ENCODE measurements at places on chromosomes 7 and 10.

DNA sequence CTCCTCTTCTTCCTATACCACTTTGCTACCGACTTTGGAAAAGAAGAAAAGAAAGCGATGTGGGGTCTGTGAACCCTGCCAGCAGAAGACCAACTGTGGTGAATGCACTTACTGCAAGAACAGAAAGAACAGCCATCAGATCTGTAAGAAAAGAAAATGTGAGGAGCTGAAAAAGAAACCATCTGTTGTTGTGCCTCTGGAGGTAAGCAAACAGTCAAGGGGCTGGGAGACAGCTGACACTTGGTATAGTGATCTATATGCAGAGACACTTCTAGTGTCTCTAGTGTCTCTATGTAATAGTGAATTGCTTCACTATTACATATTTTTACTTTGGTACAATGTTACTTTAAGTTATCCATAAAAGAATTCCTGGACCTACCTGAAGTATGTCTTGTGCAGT, 13.9 kb downstream of the TET1 start:
- no peak for DNase-seq

GRCh38 chr7:36496576-36496975, 106.9 kb downstream of the ANLN start:
- no peak for DNase-seq

DNA sequence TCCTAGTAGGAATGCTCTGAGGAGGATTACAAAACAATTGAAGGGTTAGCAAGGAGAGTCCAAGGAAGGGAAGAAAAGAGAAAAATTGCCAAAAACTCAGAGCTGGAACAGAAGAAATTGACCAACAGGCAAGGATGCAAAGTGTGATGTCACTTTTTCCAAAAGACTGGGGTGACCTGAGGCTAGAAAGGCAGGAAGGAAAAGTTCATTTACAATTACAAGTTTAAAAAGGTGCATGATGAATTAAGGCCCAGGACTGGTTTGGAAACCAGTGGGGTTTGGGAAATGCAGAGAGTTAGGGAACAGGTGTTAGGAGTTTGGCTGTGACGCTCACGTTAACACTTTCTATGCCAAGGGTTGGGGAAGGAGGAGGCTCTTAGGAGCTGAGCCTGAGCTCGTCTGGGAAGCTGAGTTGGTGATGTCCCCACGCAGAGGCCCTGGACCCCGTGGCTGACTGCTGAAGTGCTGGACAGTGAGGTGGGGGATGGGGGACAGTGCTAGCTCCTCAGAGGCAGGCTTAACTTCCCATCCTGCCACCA, 92.6 kb upstream of the PODXL start:
- no peak for DNase-seq

DNA sequence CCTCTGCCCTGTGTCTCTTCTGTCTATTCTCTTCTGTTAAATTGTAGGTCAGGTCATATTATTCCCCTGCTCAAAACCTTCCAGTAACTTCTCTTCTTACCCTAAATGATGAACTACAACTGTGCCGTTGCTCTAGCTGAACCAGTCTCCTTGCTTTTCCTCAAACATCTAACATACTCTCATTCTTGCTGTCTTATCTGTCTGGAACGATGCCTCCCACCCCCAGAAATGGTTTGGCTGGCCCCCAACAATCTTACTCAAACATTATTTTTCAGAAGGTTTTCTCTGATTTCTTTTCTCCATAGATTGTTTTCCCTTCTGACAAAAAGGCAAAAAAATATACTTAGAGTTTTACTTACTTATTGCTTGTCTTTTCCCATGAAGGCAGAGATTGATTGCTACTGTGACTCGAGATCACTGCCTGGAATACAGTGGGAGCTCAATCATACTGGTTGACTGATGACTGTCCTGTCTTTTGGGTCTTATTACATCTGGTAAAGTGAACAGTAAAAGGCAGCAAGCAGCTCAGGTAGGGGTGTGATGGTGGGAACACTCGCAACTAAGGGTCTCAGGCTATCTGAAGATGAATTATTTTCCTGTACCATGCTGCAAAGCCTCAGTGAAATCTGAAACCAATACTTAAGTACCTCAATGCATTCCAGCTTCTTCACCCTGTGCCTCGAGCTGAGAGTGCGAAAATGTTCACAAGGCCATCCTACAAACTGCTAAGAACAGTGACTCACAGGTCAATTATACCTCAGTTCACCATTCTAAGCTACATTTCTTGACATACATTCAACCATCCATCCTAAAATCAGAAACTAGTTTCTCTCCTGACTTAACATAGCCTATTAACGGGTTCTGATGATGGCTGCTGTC, 67.6 kb downstream of the DNMBP start:
- DNase-seq, result no peak

GRCh38 chr10:79241629-79241989, 105.7 kb upstream of the PPIF start:
- DNase-seq, result no peak

DNA sequence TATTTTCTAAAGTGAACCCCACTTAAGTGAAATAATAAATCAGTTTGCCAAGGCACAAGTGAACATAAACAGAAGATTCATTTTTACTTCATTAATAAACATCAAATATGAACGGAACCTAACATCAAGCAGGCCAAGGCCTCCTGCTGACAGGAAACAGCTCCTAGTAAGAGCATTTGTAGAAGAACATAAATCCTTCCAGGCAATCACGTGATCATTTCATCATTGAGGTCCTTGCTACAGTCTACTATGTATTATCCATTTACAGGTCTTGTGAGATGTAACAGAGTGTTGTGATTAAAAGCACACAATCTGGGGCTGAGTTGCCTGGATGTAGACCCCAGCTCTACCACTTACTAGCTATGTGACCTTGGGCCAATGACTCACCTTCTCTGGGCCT, 70.6 kb downstream of the CALD1 start:
- no peak for DNase-seq

DNA sequence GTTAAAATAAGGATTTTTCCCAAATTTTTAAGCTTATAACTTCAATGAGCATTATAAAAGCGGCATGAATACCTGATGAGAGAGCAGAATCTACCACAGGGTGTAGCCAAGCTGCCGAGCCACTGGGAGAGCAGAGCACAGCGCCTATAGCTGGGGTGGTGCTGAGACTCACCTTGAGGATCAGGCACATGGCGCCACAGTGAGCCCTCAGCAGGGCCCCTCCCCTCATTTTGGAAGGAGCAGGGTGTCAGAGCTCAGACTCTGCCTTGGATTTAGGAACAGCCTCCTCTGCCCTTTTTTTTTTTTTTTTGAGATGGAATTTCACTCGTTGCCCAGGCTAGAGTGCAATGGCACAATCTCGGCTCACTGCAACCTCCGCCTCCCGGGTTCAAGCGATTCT, 118.6 kb downstream of the SRPK2 start:
- DNase-seq, result no peak

DNA sequence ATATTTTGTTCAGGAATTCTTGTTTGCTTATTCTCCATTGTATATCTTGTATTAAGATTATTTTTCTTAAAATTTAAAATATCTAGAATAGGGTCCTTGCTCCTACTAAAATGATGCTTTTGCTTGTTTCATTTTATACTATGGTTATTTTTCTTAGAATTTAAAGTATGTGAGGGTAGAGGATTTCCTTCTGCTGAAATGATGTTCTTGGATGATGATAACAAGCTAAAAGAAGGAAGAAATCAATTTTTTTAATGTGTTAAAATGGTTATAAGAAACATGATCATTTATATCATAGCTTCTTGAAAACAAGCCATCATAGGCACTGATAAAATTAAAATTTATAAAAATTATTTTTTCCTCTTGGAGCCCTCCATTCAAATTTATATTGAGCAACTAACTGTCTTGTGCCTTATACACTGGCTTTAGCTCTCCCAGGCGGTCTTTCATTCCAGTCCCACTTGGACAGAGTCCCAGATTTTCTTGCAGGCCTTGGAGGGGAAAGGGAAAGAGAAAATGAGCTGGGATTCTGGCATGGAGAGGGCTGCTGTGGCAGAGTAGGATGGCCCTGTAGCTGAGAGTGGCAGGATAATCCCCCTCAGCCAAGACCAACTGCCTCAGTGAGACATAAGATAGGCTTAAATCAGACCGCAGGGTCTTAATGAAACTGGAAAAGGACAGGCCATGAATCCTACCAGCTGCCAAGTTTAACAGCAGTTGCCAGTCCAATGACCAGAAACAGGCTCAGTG, 60.2 kb downstream of the DNAJB9 start:
- no peak for DNase-seq

DNA sequence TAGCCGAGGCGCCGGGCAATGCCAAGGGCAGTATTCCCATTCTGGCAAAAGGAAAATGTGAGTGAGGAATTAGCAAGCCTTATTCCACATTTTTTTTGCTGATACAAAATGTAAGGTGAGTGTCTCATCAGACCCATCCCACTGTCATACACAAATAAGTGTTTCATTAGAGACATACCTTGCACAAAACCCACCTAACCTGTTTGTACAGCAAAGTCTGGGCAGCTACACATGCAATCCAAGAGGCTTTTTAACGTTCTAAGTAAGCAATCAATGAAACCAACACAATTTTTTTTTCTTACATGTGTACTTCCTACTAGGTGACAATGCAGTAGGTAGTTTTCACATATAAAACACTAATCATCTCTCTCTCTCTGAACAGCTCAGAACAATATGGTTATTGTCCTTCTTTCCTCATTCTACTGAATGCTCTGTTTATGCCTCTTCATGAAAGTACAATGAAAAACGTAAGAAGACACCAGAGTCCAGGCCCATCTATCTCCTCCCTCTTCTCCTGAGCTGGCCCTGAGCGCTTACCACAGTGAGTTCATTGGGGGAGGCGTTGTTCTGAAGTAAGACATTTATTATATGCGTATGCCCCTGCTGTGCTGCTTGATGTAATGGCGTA, 217.2 kb downstream of the ANK3 start:
- no peak for DNase-seq

- DNase-seq, result no peak
These were observed 289.1 kb downstream of the FGFR2 start for GRCh38 chr10:121309164-121309563.

DNA sequence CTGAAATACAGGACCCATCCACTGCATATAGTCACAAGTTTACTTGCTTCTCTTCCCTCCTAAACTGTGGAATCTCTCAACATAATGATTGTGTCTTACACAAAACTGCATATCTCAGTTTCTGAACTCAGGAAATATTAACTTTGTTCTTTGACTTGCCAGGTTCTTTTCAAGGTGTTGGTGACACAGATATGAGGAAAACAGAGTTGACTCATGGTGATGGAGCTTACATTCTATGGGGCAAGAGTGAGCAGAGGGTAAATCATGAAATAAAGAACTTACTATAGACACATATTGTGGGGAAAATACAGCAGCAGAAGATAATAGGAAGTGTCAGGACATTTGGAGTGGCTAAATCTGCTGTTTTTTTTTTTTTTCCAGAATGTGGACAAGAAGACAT, 72.5 kb upstream of the IGFBP3 start:
- no peak for DNase-seq

DNA sequence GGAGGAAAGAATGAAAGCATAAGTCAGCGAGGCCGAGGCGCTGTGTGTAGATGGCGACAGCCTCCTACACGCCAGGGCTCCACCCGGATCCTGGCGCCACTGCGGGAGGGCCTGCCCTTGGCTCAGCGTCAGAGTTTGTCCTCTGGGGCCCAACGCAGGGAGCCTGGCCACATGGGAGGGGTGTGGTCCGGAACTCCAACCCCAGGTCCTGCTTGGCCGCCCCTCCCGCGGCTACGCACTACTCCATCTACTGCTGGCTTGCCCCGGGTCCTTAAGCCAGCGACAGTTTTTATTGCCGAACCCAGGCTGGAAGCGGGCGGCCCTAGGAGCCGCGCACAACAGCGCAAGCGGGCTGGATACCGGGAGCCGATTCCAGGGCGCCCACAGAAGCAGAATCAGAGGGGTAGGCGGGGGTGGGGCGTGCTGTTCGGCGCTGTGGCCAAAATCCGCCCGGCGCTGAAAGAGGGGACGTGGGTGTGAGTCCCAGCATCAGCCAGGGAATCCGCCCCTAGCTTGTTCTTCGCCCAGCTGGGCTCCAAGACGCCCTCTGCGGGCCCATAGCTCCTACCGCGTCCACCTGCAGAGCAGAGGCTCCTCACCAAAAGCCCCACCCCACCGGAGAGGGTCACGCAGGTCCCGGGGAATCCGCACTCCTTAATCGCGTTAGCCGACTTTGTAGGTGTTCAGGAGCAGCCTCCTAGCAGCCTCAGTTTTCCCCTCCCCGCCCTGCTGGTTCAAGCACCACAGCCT, 4.5 kb downstream of the KAZALD1 start:
- DNase-seq, result peak; percentile 90

DNA sequence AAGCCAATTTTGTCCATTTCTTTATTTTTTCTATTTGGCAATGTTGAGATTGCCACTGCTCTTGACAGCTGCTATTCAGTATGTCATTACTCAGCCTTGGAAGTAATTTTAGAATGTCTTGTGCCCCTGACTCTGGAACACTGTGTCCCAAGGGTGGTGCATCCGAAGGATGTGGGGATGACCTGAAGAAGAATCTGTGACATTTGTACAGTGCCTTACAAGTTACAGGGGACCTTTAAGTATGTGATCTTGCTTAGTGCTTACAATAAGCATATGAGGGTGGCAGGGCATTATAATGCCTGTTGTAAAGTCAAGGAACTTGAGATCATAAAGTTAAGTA, 239.5 kb downstream of the REEP3 start:
- DNase-seq, result no peak

DNA sequence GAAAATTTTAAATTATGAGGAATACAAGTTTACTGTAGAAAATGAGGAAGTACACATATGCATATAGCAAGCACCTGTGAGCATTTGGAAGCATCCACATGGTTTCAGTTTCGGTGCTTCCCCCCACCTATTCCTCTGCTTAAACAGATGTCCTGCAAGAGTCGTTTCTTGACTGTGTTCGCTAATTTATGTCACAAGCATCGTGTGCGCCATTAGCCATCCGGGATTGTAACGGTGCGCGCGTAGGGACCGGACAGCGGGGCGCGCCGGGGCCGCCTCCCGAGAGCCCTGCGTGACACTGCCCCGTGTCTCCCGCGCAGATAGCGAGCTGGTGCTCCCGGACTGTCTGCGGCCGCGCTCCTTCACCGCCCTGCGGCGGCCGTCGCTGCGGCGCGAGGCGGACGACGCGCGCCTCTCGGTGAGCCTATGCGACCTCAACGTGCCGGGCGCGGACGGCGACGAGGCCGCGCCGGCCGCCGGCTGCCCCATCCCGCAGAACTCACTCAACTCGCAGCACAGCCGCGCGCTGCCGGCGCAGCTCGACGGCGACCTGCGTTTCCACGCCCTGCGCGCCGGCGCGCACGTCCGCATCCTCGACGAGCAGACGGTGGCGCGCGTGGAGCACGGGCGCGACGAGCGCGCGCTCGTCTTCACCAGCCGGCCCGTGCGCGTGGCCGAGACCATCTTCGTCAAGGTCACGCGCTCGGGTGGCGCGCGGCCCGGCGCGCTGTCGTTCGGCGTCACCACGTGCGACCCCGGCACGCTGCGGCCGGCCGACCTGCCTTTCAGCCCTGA, 90.9 kb downstream of the NEURL1 start:
- DNase-seq, result no peak

- DNase-seq, result no peak
These were observed 736.6 kb downstream of the AUTS2 start for GRCh38 chr7:70334871-70335270.
